ENCODE measurements at places on chromosomes 7 and 10.

GRCh38 chr10:110405380-110405779, 92.3 kb upstream of the DUSP5 start:
- no peak for DNase-seq

- no peak for DNase-seq
Measured at GRCh38 chr10:506451-507354, 182.8 kb downstream of the DIP2C start.

GRCh38 chr10:47296941-47297340, 3.1 kb upstream of the GDF10 start:
- no peak for DNase-seq

GRCh38 chr10:83678850-83679249, 460.5 kb upstream of the GHITM start:
- no peak for DNase-seq

- DNase-seq: no peak
Measured at GRCh38 chr7:131250331-131250730, 77.3 kb upstream of the MKLN1 start.

DNA sequence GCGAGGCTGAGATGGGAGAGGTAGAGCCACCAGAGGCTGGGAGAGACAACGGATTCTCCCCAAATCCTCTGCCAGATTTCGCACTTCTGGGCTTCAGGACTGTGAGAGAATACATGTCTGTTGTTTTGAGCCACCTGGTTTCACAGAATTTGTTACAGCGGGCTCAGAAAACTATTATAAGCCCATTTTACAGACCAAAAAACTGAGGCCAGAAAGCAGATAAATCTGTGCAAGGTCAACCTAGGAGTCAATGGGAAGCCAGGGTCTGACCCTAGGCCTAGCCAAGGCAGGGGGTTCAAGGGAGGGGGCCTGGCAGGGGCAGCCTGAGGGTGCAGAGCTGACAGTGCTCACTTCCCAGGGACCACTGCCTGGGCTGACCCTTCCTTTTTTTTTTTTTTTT, 8.7 kb downstream of the MYL10 start:
- no peak for DNase-seq

DNA sequence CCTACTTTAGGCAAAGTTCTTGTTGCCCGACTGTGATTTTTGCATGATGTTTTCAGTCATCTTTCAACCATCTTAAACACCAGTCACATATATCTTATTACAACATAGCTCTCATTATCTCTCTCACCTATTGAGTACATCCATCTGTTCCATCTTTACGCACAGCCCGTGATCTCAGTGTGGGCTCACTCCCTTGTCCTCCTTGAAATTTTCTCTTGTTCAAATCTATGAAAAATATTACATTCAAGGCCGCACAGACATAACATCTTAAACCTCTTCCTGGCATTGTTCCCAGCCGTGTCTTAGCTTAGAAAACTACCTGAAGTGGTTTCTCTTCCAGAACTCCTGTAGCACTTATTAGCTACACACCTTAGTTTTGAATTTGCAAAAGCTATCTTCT, 32.6 kb downstream of the NET1 start:
- no peak for DNase-seq

DNA sequence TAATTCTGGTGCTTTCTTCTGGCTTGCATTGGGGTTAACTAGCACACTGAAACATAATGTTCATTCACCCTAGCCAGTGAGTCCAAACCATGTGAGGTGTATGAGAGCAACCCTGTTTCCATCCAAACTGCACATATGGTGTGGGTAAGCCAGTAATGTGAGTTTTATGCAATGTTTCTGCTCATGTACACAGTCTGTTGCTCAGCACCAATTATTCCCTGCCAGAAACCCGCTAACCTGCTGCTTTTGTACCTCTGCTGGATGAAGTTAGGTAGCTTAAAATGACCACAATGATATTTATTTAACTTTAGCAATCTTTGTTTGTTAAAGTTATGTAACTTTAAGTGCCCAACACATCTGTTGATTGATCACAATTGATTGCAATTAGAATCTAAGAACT, 93.7 kb upstream of the RPA3 start:
- DNase-seq: no peak

GRCh38 chr10:74634995-74635536, 191.3 kb upstream of the KAT6B start:
- DNase-seq: no peak

GRCh38 chr10:119726676-119727261, 919 bp downstream of the INPP5F start:
- DNase-seq: no peak

DNA sequence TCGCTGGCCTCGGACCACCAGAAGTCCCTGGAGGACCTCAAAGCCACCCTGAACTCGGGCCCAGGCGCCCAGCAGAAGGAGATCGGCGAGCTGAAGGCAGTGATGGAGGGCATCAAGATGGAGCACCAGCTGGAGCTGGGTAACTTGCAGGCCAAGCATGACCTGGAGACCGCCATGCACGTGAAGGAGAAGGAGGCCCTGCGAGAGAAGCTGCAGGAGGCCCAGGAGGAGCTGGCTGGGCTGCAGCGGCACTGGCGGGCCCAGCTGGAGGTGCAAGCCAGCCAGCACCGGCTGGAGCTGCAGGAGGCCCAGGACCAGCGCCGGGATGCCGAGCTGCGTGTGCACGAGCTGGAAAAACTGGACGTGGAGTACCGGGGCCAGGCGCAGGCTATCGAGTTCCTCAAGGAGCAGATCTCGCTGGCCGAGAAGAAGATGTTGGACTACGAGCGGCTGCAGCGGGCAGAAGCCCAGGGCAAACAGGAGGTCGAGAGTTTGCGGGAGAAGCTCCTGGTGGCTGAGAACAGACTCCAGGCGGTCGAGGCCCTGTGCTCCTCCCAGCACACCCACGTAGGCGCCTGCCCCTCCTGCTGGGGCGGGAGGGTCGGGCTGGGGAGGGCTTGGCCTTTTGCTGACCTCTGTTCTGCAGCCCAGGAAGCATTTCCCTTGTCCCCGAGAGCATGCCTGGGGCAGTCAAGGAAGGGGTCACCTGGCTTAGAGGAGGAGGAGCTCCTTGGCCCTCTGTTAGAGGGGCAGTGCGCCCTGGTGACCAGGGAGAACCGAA, 77.3 kb upstream of the GTF2IRD1 start:
- DNase-seq: no peak

- DNase-seq: no peak
Measured at GRCh38 chr10:110637558-110638053, 6.5 kb upstream of the RBM20 start.

- no peak for DNase-seq
Measured at GRCh38 chr10:66996996-66997395, 71.2 kb downstream of the LRRTM3 start.

- DNase-seq: no peak
Measured at GRCh38 chr7:12719141-12719919, 31.9 kb downstream of the ARL4A start.

- no peak for DNase-seq
Measured at GRCh38 chr7:10672186-10672585, 301.5 kb upstream of the PHF14 start.
